Stimulated activated CD4-positive, alpha-beta T cell treated with anti-CD3 and anti-CD28 coated beads, TNF-alpha, amount 100 ng/mL, for 24 hours (primary cell): ENCODE measurements at places on chromosomes 12 and 14.

GRCh38 chr12:86669010-86669409, 412.8 kb upstream of the MGAT4C start:
- DNase-seq, result no peak

DNA sequence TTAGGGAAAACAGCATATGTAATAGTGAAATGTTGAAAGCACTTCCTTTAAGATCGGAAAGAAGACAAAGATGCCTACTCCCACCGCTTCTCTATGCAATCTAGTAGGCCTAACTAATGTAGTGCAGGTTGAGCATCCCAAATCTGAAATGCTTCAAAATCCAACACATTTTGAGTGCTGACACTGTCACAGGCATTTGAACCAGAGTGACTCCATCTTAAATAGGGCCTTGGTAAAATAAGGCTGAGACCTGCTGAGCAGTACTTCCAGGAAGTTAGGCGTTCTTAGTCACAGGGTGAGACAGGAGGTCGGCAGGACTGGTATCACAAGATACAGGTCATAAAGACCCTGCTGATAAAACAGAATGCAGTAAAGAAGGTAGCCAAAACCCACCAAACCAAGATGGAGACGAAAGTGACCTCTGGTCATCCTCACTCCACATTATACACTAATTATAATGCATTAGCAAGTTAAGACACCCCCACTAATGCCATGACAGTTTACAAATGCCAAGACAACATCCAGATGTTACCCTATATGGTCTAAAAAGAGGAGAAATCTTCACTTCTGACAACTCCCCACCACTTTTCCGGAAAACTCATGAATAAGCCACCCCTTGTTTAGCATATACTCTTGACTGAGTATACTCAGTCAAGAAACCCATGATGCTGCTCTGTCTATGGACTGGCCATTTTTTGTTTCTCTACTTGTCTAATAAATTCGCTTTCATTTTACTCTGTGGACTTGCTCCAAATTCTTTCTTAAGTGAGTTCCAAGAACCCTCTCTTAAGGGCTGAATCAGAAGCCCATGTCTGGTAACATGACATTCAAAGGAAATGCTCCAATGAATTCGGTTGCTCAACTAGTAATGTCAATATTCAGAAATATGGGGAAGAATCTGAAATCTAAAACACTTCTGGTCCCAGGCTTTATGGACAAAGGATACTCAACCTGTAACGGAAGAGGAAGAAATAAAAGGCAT, 47.1 kb upstream of the MTERF2 start:
- no peak for DNase-seq

DNA sequence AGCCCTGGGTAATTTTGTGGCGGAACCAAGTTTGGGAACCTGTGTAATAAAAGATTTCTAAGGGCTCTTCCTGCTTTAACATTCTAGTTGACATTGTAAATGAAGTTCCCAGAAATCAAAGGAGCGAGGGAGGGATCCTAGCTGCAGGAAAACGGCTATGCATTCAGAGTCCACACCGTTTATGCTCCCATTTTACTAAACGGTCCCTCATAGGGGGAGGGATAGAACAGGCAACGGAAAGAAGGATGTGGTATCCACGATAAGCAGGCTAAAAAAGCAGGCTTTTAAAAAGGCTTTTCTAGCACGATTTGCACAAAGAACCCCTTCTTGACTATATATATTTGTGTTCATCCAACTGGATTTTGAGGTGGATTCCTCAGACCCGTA, 559 bp downstream of the SYNJ2BP start:
- DNase-seq, result no peak

DNA sequence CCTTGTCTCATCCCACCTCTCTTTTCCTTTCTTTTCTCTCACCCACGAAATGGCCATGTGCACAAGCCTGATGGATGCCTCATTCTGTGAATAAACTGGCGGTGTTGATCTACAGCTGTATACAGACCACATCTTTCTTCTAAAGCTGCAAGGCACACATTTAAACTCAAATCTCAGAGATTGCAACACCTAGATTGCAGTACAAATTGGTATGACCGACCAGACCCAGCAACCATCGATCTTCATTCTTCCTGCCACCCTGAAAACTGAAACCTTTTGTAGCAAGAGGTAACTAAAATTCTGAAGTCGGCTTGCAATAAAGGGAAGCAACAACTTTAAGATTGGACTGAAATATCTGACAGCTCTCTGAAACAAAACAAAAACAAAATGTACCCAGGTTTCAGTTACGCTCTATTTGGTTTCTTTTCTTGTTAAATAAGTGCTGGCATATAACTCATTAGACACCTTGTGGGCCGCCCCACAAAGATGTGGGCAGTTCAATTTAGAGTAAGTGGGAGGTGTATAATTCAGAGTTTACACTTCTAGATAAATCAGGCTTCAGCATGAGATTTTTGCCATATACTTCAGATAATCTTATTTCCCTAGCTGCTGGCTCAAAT, 390.0 kb upstream of the NOVA1 start:
- DNase-seq, result no peak

- DNase-seq, result no peak
These were observed 473.8 kb downstream of the RAD51B start for GRCh38 chr14:68293404-68293803.

DNA sequence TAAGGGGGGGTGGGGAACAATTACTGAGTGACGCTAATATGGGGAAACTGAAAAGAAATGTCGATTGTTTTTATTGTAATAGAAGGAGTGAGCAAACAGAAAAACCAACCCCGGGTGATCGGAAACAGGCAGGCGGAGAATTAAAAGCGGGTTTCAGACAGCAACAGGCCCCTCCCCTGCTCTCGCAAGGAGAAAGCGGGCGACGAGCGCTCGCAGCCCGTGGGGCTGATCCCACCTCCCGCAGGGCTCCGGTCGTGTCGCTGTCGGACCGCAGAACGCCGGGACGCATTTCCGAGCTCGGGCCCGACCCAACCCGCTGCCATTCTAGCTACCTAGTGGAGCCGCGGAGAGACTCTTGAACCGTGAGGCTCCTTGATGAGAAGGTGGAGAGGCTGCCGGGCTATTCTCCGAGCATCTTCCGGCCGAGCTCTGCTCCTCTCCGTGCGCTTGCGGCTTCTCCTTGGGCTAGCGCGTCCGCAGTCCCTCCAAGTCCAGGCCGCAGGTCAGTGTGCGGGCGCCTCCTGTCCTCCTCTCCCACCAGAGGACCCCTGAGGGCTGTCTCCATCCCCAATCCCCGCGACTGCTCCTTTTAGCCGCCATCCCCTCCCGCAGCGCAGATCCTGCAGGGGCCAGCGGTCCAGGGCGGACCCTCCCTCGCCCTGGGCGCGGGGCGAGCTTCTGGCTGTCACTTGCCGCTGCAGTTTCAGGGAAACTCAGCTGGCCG, 4.1 kb upstream of the PAX9 start:
- no peak for DNase-seq

- DNase-seq, result no peak
These were observed 48.8 kb upstream of the SEL1L start for GRCh38 chr14:81582420-81582819.

GRCh38 chr12:57893431-57894353, 47.2 kb upstream of the CTDSP2 start:
- no peak for DNase-seq

GRCh38 chr12:76618031-76618430, 58.5 kb upstream of the OSBPL8 start:
- DNase-seq, result no peak

GRCh38 chr14:33691907-33692306, 259.0 kb downstream of the EGLN3 start:
- no peak for DNase-seq
